Osteoblast (primary cell): ENCODE measurements at places on chromosomes 16 and 17. TPM values are rescaled to one million over a fixed set of nuclear protein-coding genes. Genes with fewer than 3 reads are reported as not detected.
A peak's percentile ranks its signal among the peaks of the same experiment; 100 is the strongest.

- DNase-seq = no peak
- H3K27me3 ChIP-seq = no peaks in the 10 kb centered on the region
- peaks cover 7% of the 10 kb centered on the region for H3K4me1 ChIP-seq
- no peak overlapping the region for H3K4me3 ChIP-seq
Observed at GRCh38 chr16:87839542-87840270, 29.6 kb downstream of the SLC7A5 start.

GRCh38 chr17:82866590-82867191, 26.9 kb upstream of the ZNF750 start:
- peaks cover 11% of the 10 kb centered on the region for H3K36me3 ChIP-seq
- peak; percentile 100 for DNase-seq
- H3K4me1 ChIP-seq = peaks cover 20% of the 10 kb centered on the region
- no peak overlapping the region for H3K4me3 ChIP-seq
- H3K27me3 ChIP-seq = no peaks in the 10 kb centered on the region

ORC6 gene
- 2.7 and 4.0 TPM in 2 replicates for total RNA-seq

DNA sequence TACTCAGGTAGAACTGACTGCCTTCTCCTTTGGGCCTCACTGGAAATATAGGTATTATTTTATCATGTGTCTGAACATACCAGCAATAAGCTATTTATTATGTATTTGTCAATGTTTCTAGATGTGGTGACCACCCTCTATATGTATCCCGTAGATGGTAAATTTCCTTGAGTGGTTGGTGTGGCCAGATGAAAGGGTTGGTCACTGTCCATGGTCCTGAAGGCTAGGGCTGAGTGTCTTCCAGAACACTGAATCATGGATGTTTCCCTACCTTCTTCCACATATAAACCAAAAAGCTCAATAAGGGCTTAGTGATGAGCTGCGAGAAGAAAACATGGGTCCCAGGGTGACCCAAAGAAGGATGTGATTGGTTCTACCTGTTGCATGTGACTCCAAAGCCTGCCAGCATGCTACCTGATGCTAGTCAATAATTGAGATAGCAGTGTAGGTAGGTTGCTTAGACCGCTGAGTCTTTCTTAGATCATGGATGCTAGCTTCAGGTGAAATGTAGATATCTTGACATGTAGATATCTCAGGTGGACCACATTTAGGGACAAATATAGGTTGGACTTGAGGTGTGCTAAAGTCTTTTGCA, 150.3 kb downstream of the ASIC2 start:
- H3K27me3 ChIP-seq = no peaks in the 10 kb centered on the region
- no peak for DNase-seq
- no peaks in the 10 kb centered on the region for H3K36me3 ChIP-seq
- no peak overlapping the region for H3K27ac ChIP-seq

- peak overlapping the region; percentile 33 for H3K27ac ChIP-seq
- peaks cover 14% of the 10 kb centered on the region for H3K4me1 ChIP-seq
- H3K27me3 ChIP-seq = no peaks in the 10 kb centered on the region
- peak overlapping the region; percentile 81 for H3K4me3 ChIP-seq
- DNase-seq = peak; percentile 92
Observed at GRCh38 chr16:67537636-67538591, 9.3 kb downstream of the RIPOR1 start.

GRCh38 chr17:70581459-70581858, 412.1 kb downstream of the KCNJ2 start:
- H3K4me1 ChIP-seq = no peaks in the 10 kb centered on the region
- no peak overlapping the region for H3K4me3 ChIP-seq
- H3K27me3 ChIP-seq = no peaks in the 10 kb centered on the region

DNA sequence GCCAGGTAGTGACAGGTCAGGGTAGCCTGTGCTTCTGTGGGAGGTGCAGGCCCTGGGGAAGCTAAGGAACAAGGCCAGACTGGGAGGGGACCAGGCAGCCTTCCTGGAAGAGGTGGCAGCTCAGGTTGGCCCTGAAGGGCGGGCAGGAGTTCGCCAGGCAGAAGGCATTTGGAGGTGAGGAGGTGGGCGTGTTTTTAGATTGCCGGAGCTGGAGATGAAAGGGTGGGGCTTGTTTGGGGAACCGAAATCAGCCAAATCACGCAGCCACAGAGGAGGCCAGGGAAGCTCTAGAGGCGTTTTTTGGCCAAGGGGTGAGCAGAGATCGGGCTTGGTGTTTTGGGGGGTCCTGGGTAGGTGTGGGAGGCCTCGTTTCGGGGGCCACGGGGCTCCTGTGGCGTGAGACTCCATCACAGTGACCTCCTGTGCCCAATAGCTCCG, 7.6 kb downstream of the ADCY7 start:
- H3K27me3 ChIP-seq = no peaks in the 10 kb centered on the region
- DNase-seq = peak; percentile 54
- H3K36me3 ChIP-seq = no peaks in the 10 kb centered on the region
- H3K4me3 ChIP-seq = no peak overlapping the region
- no peak overlapping the region for H3K27ac ChIP-seq

- H3K4me3 ChIP-seq = no peak overlapping the region
- no peaks in the 10 kb centered on the region for H3K27me3 ChIP-seq
- no peaks in the 10 kb centered on the region for H3K4me1 ChIP-seq
- H3K27ac ChIP-seq = no peak overlapping the region
- no peaks in the 10 kb centered on the region for H3K36me3 ChIP-seq
Observed at GRCh38 chr16:62620275-62620674, 584.0 kb upstream of the CDH8 start.

PPP1R27 gene
- not detected in 2 replicates for total RNA-seq

DNA sequence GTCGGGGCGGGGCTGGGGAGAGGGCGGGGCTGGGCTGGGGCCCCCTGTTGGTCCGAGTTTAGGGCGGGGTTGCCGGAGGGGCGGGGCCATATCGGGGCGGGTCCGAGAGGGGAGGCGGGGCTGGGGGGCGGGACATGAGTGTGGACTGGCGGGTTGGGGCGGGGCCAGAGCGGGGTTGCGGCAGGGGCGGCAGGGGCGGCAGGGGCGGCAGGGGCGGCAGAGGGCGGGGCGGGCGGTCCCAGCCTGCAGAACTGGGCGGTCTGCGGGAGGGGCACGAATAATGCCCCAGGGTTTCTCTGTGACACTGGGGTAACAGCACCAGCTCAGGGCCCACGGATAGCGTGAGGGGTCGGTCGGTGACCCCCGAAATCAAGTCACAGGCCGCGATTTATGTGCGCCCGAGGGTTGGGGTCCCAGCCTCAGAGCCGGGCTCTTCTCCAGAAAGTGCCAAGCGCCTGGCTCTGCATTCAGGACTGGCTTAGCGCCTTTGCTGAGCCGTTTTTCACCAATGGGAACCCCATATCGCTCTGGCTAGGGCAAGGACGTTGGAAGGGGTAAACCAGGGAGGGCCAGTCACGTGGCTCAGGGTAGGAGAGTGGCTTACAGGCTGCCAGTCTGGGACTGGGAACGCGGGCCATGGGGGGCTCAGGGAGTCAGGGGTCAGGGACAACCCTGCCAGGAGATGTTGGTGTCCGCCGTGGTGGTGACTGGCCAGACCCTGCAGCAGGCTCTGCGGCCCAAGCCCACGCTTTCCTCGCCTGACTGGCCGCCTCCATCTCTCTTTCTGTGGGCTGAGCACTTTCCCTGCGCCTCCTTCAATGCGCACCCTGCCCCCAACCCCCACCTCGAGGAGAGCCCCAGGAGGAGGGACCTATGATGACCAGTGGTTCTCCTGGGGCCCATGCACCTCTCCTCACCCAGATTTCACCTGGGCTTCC, 1.2 kb upstream of the METTL26 start:
- peak; percentile 100 for DNase-seq
- no peak overlapping the region for H3K27ac ChIP-seq
- H3K4me1 ChIP-seq = peaks cover 6% of the 10 kb centered on the region
- no peaks in the 10 kb centered on the region for H3K36me3 ChIP-seq
- peak overlapping the region; percentile 90 for H3K4me3 ChIP-seq
- H3K27me3 ChIP-seq = no peaks in the 10 kb centered on the region

EVPLL gene
- not detected in 2 replicates for total RNA-seq
